ENCODE measurements at places on chromosomes 1 and 21.

DNA sequence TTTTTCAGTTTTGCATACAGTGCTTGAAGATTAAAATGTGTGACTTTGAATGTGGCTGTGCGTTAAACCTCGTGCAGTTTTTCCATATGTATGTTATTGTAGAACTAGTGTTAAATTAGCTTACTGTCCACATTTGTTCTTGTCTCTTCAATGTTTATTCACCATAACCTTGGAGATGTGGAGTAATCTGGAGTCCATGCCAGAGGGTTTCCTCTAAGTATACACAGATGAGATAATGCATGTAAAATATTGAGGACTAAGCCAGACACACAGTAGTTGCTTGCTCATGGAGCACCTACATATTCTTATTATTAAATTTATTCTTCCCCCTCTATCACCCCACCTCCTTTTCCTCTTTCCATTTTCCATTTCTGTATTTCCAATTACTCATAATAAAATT lies 7.7 kb upstream of the GIPC2 start:
- H3K36me3 ChIP-seq = no peaks in the 10 kb centered on the region
- H3K4me3 ChIP-seq = no peak overlapping the region
- no peaks in the 10 kb centered on the region for H3K27me3 ChIP-seq
- no peak overlapping the region for H3K27ac ChIP-seq

- H3K27ac ChIP-seq = peak overlapping the region; percentile 84
- H3K36me3 ChIP-seq = no peaks in the 10 kb centered on the region
- H3K27me3 ChIP-seq = no peaks in the 10 kb centered on the region
- H3K4me3 ChIP-seq = no peak overlapping the region
Measured at GRCh38 chr1:94863919-94864318, 43.8 kb downstream of the SLC44A3 start.

GRCh38 chr1:199404191-199404590 lies 623.3 kb upstream of the NR5A2 start:
- no peak for DNase-seq
- no peaks in the 10 kb centered on the region for H3K4me1 ChIP-seq
- no peaks in the 10 kb centered on the region for H3K36me3 ChIP-seq
- no peak overlapping the region for H3K27ac ChIP-seq
- no peak overlapping the region for H3K4me3 ChIP-seq
- no peaks in the 10 kb centered on the region for H3K27me3 ChIP-seq

- DNase-seq = no peak
- no peak overlapping the region for H3K4me3 ChIP-seq
- H3K36me3 ChIP-seq = no peaks in the 10 kb centered on the region
- no peak overlapping the region for H3K27ac ChIP-seq
- no peaks in the 10 kb centered on the region for H3K27me3 ChIP-seq
Measured at GRCh38 chr1:206900149-206900548, 2.9 kb downstream of the IL24 start.

- DNase-seq = no peak
- H3K4me1 ChIP-seq = no peaks in the 10 kb centered on the region
- no peaks in the 10 kb centered on the region for H3K36me3 ChIP-seq
- no peaks in the 10 kb centered on the region for H3K27me3 ChIP-seq
Measured at GRCh38 chr1:168273575-168273974, 7.1 kb upstream of the TBX19 start.

- no peak overlapping the region for H3K4me3 ChIP-seq
- H3K36me3 ChIP-seq = no peaks in the 10 kb centered on the region
- peak; percentile 13 for DNase-seq
- H3K4me1 ChIP-seq = peaks cover 18% of the 10 kb centered on the region
- H3K27me3 ChIP-seq = no peaks in the 10 kb centered on the region
- no peak overlapping the region for H3K27ac ChIP-seq
Measured at GRCh38 chr1:34839526-34840305, 19.8 kb downstream of the SMIM12 start.

DNA sequence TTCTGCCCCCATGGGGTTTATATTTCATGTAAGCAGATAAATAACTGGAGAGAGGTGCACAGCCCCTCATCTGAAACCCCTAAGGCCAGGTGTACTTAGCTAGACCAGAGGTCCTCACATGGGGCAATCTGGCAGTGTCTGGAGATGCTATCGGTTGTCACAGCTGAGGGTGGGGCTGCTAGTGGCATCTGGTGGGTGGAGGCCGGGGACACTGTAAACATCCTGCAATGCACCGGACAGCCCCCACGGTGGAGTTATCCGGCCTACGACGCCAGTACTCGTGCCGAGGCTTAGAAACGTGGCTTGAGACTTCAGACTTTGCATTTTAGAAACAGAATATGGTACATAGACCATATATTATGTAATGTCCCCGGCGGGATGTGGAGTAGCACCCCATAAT lies 186.5 kb upstream of the VAMP3 start:
- H3K4me1 ChIP-seq = peaks cover 11% of the 10 kb centered on the region
- H3K27me3 ChIP-seq = peaks cover 11% of the 10 kb centered on the region
- no peak for DNase-seq
- no peaks in the 10 kb centered on the region for H3K36me3 ChIP-seq
